ENCODE measurements at places on chromosomes 13 and 19.

DNA sequence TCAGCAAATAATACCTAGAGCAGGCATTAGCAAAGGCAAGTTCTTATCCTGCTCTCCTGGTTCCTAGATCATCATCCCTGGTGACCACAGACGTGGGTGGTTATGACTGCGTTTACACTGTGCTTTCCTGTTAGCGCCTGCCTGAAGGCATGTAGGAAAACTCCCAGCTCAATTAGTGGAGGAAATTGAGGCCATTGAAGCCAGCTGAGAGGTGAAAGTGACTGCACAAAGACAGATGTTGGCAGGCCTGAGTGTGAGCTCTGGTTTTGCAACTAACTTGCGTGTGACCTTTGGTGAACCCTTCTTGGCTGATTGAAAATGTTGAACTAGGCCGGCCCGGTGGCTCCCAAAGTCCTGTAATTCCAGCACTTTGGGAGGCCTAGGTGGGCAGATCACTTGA lies 17.5 kb upstream of the NWD1 start:
- DNase-seq = no peak

DNA sequence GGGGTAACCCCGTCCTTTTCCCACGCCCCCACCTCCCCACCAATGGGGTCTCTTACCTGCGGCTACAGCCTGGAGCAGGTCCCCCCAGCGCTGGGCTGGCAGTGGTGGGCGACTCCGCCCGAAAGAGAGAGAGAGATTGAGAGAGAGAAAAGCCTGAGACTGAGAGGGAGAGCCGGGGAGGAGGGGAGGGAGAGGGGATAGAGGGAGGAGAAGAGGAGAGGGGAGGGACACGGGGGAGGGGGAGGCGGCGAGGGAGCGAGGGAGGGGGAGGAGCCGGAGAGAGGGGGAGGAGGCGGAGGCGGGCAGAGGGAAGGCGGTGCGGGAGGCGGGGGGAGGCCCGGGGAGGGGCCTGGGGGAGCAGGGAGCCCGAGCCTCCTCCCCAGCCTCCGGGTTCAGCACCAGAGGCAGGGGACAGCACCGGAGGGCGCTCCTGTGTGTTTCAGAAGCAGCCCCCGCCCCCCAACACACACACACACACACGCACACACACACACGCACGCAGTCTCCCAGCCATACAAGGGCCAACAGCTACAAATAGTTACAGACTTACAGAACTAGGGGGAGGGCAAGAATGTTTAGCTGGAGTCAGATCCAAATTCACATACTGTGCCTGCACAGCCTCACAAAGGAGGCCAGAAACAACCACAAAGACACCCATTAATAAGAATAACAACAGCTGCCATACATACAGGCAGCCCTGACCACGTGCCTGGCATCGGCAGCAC lies at the start of gene SLC8A2:
SLC8A2 (minus strand) TSS at position 161 of the 725 bp plus-strand sequence. CDS start 5,490 bp downstream, outside the sequence.
- peak; percentile 99 for DNase-seq

DNA sequence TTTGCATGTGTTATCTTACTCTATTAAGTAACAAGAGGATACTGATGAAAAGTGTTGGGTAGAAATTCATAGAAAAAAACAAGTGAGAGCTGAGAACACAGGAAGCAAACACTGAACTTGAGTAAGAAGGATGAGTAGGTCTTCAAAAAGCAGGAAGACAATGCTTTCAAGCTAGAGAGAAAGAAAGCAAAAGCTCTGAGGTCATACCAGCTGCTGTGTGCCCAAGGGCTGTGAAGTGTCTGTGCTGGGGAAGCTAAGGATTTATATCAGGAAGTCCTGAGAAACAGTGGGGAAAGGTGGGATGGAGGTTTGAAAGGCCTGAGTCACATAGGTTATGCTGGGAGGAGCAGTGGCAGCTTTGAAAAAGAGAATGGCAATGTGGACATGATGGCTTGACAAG lies 145.5 kb upstream of the MAB21L1 start:
- DNase-seq = no peak

DNA sequence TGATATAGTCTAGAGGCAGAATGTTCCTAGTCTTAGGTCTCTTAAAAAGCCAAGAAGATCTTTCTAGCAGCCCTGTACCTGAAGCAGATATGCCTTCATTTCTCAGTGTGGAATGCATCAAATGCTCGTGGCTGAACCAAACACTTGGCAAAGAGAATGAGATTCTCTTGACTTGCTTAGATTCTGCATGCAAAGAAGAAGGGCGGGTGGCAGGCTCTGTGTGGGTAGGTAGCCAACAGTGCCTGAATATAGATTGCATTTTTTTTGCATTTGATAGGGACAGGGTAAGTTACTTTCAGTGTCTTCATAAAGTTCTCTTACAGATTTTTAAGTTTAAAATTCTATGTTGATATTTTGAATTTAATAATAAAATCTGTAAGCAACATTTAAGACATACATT lies 27.3 kb downstream of the IFT88 start:
- DNase-seq = no peak

GRCh38 chr19:58476498-58477015 lies 405 bp downstream of the ZNF446 start:
- DNase-seq = no peak

DNA sequence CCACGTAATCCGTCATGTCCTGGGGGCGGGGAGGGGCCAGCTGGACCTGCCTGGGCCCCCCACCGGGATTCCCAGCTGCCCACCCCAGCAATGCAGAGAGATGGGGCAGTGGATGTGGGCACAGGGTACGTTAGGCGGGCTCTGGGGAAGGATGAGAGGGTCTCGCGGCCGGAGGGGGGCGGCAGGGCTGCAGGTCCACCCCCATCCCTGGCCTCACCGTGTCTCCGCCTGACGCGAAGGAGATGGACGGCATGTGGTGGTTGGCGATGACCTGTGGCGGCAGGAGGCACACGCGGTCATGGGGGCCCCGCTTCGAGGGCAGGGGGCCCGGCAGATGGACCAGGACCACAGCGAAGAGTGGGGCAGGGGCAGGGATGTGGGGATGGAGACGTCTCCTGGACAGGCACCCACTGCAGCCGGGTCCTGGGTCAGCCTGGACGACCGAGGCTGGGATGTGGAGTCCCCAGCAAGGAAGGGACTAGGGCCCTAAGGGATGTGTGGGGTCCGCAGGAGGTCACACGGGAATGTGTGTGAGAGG lies 24.4 kb downstream of the SHC2 start:
- no peak for DNase-seq

GRCh38 chr13:96053003-96053703 lies at the start of gene UGGT2:
Gene UGGT2, minus strand, starts transcription at chr13:96053401. Its CDS starts 89 bp downstream, at chr13:96053312.
- peak; percentile 87 for DNase-seq

- no peak for DNase-seq
Observed at GRCh38 chr13:87536899-87537298, 134.3 kb upstream of the SLITRK5 start.

DNA sequence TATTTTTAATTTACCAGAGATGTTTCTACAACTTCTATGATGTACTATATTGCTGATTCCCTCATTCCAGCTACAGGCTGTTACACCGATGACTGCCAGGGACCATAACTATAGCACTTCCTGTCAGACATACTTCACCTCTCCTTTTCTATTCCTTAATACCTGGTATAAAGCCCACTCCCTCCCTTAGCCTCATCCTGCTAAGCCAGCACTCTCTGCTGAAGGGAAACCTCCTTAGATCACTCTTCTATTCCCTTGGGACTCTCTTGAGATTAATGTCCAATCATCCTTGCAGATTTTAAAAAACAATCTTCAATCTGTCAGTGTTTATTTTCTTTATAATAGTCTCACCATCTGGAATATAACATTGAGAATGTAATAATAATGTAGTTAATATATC lies 127.9 kb downstream of the DIAPH3 start:
- no peak for DNase-seq

DNA sequence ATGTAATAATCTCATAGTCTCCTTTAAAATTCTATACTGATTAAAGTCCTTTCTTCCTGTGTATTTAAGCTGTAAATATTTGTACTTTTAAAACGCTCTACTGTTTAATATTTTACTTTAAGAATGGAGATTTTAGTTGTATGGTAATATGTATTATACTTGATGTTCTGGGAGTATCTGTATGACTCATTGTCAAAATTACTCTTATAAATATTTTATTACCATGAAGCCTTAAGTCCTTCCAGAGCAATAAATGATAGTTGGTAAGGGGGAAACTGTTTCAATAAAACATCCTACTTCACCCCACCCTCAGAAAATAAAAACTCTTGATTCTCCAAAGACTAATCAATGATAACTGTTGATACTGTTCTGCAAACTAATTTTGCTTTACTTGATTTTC lies 6.4 kb downstream of the PCDH9 start:
- no peak for DNase-seq

- DNase-seq = no peak
Observed at GRCh38 chr19:13420780-13421179, 85.5 kb downstream of the CACNA1A start.

DNA sequence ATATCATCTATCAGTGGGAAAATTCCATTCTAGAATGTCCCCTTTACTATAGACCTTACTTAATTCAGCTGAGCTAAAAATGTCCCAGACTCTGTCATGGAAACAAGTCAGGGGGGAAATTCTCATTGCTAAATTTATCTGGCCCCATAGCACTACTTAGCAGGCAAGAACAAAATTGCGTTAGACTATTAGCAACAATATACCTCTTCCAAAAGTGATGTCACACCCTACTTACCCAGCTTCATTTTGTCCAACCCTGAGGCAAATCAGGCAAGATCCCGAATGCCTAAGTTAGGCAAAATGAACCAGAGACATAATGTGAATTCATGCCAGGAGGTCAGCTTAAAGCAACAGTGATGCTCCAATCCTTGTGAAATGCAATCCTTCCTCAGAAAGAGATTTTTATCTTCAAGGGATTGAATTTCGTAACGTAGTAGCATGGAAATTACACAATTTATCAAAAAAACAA lies 93.7 kb downstream of the FRY start:
- no peak for DNase-seq

- no peak for DNase-seq
Observed at GRCh38 chr19:19571071-19571786, 33.2 kb downstream of the CILP2 start.

GRCh38 chr13:45040622-45041021 lies 51.3 kb downstream of the GPALPP1 start:
- no peak for DNase-seq

GRCh38 chr13:34004676-34005075 lies 186.7 kb downstream of the RFC3 start:
- no peak for DNase-seq

DNA sequence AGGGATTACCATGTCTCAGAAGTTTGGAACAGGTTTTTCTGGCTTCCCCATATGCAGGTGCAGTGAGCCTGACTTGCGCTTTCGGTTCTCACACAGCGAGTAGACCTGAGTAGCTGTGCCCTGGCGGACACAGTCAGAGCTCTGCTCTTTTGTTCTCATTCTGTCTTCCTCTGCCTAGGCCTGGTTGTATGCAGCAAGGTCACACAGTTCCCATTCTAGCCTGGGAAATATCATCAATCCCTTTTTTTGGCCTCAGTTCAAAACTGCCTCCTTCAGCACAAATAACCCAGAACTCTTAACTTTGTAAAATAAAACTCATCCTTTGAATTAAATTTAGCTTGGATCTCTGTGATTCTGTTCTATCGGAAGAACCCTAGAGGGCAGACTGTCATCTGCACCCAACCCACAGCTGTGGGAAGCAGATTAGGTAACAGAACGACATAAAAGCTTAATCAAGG lies 10.2 kb downstream of the OXGR1 start:
- DNase-seq = no peak

DNA sequence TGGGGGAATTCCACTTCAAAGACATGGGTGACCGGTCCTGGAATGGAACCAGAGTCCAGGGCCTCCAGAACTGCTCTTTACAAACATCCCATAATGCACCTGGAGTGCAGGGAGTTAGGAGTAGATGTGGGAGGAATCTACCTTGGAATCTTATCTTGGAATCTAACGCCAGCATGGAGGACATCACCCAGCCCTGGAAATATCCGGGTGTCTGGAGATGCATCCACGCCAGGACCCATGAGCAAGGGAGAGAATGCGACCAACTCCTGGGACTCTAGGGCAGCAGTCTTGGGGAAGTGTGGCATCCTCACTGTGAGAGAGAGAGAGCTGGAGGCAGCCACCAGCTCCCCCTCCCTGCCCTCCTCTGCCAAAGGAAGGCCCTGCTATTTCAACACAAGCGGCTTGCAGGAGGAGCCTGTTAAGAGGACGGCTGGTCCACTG lies 211.8 kb downstream of the UQCRFS1 start:
- DNase-seq = no peak

DNA sequence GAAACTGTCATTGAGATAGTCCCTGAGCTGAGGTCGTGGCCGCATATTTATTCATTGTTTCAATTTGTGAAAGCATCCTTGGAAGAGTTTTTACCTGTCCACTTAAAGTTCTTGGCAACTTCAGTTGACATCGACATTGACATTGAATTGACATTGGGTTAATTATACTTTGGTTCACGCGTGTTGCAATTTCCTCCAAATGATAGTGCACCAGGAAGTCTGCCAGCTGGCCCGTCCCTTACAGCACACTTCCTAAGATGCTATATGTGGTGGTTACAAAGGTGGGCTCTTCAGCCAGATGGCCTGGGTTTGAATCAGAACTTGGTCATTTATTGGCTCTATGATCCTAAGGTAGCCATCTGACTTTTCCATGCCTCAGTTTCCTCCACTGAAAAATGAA lies 176.0 kb downstream of the FGF14 start:
- no peak for DNase-seq

- DNase-seq = no peak
Observed at GRCh38 chr13:101784313-101784712, 331.8 kb downstream of the ITGBL1 start.

DNA sequence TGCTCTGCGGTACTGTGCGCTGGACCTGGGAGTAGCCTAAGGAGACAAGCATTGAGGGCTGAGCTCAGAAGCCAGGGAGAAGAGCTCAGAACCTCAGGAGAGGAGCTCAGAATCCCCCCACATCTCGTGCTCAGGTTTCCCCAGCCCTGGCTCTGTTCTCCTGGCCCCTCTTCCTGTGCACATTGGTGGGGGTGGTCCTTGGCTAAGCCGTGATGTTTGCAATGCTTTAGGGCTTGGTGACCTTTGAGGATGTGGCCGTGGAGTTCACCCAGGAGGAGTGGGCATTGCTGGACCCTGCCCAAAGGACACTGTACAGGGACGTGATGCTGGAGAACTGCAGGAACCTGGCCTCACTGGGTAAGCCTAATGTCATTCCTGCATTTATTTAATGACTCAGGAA lies 6.6 kb downstream of the ZNF557 start:
- no peak for DNase-seq

GRCh38 chr13:77184455-77184854 lies 142.4 kb downstream of the MYCBP2 start:
- DNase-seq = no peak

- no peak for DNase-seq
Observed at GRCh38 chr13:98826146-98826545, 73.7 kb upstream of the SLC15A1 start.

- no peak for DNase-seq
Observed at GRCh38 chr13:76888421-76888820, 2.2 kb upstream of the KCTD12 start.

DNA sequence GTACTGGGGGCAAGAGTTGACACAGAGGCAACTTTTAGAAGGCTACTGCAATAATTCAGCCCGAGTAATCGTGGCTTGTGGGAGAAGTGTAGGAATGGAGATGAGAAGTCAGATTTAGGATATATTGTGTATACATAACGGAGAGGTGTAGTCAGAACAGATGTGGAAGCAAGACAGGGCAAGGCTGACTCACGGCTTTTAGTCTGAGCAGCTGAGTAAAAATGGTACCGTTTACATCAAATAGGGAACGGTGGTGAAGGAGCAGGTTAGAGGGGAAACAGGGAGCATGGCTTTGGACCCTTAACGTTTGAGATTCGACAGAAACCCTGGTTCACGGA lies 796 bp upstream of the LSM14A start:
- DNase-seq = no peak
